ENCODE measurements at places on chromosomes 6 and 20.

DNA sequence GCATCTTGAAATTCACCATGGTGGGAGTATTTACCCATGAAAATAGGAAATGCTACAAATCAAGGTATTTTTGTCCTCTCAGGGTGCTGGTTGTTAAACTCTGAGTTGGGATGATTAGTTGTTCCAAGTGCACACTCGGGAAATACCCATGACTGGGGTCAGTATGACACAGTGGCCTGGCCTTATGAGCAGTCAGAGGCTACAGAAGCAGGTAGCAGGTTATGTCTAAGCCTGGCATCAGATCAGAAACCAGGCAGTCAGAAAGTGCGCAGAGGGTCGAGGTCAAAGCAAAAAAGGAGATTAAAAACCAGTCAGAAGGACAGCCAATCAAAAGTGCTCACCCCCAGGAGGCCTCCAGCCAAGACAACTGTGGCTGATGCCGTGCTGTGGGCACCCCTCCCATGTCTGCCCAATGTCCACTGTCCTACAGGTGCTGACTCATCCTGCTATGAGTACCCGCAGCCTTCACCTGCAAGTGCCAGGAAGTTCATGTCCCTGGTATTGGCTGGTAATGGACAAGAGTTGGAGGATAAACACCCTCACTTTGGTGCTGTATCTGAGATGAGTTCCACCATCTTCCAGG, 117.4 kb upstream of the SLC24A3 start:
- DNase-seq = no peak

DNA sequence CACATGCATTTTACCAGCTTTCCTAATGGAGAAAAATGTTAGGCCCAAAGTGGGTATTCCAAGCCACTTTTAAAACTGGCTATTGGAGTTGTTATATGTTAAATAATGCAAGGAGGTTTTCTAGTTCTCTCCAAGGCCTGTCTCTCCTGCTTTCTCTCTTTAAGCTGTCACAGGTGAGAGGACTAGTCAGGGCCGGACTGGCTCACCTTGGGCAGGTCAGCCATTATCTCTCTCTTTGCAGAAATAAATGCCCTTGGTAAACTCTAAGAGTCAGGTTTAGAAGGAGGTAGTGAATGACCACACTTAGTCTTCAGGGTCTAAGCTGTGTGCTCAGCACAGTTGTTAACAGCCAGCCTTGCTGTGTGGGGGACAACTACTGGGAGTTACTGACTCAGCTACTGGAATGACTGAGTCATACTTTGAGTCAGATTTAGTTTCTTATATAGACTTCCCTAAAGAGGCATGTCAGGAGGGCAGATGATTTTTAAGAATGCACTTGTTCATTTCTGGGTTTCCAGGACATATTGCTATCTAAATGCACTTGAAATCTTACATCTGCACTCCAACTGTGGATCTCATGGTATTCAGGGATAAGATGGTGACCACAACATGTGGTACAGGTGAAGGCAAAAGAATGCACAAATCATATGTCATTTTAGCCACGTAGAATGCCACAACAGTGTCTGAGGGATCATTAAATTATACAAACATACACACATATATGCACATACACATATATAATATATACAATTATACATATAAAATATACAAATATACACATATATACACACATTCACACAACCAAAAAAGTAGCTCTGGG, 719.4 kb downstream of the EPM2A start:
- peak; percentile 45 for DNase-seq

DNA sequence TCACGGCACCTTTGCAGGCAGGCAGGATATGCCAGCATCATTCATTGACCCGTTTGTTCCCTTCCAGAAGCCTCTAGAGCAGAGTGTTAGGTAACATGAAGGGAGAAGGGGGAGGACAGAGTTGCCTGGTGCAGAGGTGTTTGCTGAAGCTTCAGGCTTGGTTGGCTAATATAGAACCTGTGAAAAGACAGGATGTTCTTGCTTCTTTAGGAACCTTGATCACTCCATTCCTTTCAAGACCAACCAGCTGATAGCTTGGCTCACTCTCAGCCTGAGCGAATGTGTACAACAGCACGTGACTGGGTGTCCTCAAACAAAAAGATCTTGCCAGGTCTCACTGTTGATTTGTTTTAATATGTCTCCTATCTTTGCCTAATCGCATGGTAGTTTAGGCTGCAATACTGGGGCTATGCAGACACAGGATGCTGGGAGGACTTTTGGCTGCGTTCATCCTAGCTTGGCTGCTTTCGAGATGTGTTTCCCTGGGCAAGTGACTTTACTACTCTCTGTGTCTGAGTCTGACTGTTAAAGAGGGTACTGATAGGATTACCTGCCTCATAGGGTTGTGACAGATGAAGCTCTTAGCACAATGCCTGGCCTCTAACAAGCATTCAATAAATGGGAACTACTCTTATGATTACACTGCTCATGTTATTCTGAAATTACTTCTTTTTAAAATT, 16.0 kb downstream of the SHLD1 start:
- DNase-seq = no peak

- no peak for DNase-seq
Measured at GRCh38 chr6:155033021-155033791, 38.1 kb downstream of the TIAM2 start.

DNA sequence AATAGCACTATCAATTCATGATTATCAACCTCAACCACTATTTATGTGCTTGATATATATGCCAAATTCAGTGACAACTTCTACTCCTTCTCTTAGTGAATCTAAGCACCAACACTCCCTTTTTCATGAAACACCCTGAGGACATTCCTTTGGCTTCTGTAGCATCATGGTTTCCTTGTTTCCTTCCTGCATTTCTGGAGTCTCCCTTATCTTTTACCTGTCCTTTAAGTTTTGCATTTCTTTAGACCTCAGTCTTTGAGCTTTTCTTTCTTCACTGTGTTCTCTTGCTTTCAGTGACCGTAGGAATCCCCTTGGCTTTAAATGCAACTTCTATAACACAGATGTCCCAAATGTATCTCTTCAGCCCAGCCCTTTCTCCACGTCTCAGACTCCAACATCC, 143.8 kb upstream of the MLIP start:
- DNase-seq = no peak

DNA sequence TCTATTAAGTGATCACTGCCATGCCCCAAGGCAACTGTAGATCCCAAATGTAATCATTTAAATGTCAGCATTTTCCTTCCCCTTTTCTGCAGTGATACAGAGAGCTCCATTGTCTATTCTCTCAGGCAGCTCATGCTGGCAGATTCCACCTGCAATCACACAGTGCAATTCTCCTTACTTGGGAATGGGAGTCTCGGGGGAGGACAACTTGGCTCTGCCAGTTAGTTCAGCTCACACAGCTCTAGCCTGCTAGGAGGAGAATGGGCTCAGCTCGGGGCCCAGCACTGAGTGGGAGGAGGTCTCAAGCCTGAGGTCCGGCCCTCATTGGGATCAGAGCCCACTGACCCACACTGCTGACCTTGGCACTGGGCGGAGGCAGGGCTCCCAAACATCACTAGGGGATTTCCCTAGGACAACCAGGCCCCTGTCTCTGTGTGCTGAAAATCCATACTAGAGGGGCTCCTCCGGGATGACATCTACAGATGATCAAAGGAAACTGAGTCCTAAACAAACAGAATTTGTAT, 109.2 kb upstream of the ASF1A start:
- DNase-seq = peak; percentile 60

DNA sequence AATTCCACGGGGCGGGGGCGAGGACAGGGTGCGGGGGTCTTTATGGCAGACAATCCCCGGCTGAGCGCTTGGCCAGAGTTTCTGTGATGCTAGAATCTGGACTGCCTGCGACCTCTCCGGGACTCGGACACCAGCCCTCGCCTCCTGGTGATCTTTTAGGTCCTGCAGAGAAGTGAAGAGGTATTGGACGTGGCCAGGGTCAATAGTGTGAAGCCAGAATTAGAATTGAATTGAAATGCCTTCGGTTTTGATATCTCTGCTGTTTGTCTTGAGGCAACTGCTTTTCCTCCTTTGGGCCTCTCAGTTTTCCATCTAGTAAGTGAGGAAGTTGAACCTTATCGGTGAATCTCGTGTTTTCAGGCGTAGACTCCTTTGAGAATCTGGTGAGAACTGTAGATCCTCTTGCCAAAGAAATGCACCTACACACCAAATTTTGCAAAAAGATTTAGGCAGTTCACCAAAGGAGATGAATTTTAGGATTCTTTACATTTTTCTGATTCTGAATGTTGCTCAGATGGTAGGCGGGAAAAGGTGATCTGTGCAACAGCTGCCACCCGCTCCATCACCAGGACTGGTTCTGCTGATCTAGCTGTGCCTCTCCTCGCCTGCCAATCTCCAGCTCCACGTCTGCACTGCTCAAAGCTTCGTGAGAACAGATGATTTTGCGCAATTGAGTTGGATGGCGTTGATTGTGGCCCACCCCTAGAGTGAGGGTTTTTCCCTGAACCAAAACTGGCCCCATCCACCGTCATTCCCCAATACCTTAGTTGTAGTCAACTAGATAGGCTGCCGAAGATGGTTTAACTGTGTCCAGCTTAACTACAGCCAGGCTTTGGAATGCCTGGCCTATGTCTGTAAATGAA, 837 bp upstream of the OSER1 start:
- DNase-seq = peak; percentile 18

DNA sequence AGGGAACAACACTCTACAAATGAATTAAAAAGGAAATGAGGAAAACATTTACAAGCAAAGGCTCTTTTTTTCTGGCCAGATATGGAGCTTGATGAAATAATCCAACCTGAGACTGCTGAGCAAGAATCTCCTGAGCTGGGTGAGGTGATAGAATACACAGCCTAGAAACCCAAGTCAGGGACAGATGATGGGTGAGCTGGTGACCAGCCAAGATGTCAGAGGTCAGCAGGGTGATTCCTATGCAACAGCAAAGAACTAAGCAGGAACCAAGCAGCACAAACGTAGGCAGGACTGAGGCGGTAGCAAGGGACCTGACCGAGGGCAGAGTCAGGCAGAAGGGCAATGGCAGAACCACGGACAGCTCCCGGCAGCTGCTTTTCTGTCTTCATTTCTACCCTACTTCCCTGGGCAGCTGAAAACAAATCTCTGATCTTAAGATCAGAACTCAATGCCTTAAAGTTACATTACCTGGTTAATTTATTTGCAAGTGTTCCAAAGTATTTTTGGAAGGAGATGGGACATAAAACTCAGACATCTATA, 75.1 kb downstream of the CDC40 start:
- DNase-seq = no peak

Measured in AML-193 (cell line).